ENCODE measurements at places on chromosomes 1 and 21. TPM values are rescaled to one million over a fixed set of nuclear protein-coding genes. Genes with fewer than 3 reads are reported as not detected.
A peak's percentile ranks its signal among the peaks of the same experiment; 100 is the strongest.

GRCh38 chr1:233459968-233460367 is 132.4 kb downstream of the MAP3K21 start:
- no peak for DNase-seq

DNA sequence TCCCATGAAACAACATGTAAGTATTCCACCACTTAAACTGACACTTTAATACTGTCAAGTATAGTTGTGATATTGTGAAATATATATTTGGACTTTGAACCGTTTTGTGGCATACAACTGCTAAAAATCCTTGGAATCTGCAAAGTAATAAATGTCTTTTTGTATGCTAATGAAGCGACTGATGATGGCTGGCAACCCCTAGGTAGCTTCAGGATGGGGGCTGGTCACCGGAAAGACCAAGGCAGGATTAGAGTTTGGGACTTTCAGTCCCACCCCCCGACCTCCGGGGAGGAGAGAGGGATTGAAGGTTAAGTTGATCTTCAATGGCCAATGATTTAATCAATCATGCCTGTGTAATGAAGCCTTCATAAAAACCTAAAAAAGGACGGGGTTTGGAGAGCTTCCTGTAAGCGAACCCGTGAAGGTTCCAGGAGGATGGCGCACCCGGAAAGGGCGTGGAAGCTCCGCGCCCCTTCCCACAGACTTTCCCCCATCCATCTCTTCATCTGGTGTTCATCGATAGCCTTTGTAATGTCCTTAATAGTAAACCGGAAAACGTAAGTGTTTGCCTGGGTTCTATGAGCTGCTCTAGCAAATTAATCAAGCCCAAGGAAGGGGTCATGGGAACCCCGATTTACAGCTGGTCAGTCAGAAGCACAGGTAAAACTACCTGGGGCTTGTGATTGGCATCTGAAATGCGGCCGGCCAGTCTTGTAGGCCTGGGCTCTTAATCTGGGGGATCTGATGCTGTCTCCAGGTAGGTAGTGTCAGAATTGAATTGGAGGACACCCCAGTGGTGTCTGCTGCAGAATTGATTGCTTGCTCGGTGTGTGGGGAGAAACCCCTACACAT is 1.8 kb upstream of the ZNF281 start:
- peak; percentile 64 for DNase-seq

Gene EIF4G3
- total RNA-seq, result 29.0 TPM

- no peak for DNase-seq
Observed at GRCh38 chr1:78619446-78619802, 824 bp upstream of the IFI44L start.

- DNase-seq, result no peak
Observed at GRCh38 chr1:19033926-19034680, 77.6 kb upstream of the IFFO2 start.

Gene MIGA1
- 6.6 TPM for total RNA-seq

- peak; percentile 29 for DNase-seq
Observed at GRCh38 chr1:48916130-48917069, 139.7 kb upstream of the BEND5 start.

- DNase-seq, result no peak
Observed at GRCh38 chr1:12140515-12141162, 26.2 kb upstream of the TNFRSF1B start.

Gene UCK2
- total RNA-seq, result 64.3 TPM

GRCh38 chr1:230210326-230210980 is 143.4 kb downstream of the GALNT2 start:
- DNase-seq, result no peak

DNA sequence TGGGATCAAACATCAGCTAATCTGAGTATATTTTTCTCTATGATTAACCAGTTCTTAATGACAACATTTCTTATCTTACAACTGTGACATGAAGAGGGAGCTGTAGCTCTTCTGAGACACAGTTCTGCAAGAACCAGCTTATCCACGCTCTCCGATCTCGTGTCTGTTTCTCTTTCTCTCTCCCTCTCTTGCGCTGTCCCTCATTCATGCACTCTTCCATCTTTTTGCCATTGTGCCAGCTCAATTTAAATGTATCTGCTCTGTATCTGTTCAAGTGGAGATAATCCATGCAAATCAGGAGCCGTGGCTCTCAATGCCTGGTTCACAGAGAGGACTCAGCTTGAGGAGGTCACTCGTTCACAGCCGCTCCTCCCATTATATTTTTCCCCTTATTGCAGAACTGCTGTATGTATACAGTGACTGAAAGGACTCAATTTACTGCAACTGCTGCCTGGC is 494.7 kb upstream of the ADGRL2 start:
- no peak for DNase-seq

Gene CLDN8
- total RNA-seq, result not detected

DNA sequence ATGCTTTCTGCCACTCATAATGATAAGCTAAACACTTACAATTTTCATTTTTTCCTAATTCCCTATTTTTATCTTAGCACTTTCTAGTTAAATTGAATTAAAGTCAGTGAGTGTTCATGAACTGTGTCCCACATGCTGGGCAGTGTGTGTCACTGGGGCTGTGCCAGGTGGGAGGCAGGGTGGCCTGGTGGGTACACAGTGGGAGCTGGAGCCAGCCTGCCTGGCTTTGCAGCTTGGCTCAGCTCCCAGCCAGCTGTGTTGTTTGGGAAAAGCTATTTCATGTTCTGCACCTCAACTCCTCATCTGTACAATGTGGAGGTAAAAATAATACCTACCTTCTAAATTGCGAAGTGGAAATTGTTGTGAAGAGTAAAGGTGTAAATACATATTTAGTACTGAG is 238.4 kb downstream of the PLA2G4A start:
- DNase-seq, result no peak

- DNase-seq, result no peak
Observed at GRCh38 chr21:43331962-43332828, 94.7 kb downstream of the SIK1 start.

Gene HLCS
- 11.7 TPM for total RNA-seq
